ENCODE measurements at places on chromosomes 4 and X. TPM values are rescaled to one million over a fixed set of nuclear protein-coding genes. Genes with fewer than 3 reads are reported as not detected.
A peak's percentile ranks its signal among the peaks of the same experiment; 100 is the strongest.

Gene STPG2
- total RNA-seq, result not detected

- DNase-seq, result no peak
These were observed 39.4 kb upstream of the DDX60 start for GRCh38 chr4:168357941-168358340.

GRCh38 chrX:77009691-77010090 is 437.5 kb upstream of the FGF16 start:
- no peak for DNase-seq

GRCh38 chrX:153636716-153637115 is 10.3 kb upstream of the DUSP9 start:
- no peak for DNase-seq

Gene SULT1E1
- total RNA-seq, result not detected

GRCh38 chr4:38154681-38155588 is 194.7 kb downstream of the PTTG2 start:
- DNase-seq, result peak; percentile 57

Gene PPBP
- total RNA-seq, result not detected

DNA sequence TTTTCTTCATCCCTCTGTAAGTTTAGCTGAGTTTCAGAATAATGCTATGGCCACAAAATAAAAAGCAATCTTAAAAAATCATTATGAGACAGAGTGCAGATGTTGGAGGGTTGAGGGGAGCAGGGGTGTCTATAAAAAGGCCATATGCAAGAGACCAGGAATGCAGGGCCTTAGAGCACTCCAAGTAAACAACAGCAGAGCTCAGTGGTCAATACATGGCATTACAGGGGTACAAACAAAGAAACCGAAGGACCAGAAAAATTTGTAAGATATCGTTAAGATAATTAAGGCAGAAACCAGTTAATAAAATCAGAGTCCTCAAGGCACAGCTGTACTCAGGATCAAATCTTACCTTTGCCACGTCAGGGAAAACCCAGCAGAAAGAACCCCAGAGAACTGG is 28.4 kb upstream of the NDST3 start:
- DNase-seq, result no peak

DNA sequence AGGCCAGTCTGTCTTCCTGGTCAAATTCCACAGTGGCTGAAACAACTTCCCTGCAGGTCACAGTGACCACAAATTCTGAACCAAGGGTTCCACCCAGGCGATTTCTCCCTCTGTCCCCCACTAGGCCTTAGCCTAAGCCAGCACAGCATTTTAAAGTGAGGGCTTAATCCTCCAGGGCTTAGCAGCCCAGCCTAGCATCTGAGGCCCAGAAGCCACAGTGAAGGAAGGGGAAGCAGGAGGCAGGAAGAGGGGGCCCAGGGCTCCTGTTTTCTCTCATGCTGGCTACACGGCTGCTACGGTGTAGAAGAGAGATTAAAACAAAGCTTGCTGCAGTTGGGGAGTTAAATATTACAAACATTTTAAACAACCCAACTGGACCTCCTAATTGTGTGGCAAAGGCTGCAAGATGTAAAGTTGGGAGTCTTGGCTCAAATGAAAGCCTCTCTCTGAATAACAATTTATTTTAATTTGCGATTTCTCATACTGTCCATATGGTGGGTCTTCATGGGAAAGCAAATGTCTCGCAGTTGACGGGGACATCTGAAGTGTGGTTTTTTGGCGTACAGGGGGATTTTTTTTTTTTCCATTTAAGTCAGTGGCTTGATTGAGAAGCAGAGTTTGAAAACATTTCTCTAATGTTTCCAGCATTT is 170.8 kb upstream of the RAI2 start:
- DNase-seq, result no peak

GRCh38 chr4:145436796-145437195 is 44.9 kb upstream of the SMAD1 start:
- no peak for DNase-seq

Gene EXOC1L
- not detected for total RNA-seq

DNA sequence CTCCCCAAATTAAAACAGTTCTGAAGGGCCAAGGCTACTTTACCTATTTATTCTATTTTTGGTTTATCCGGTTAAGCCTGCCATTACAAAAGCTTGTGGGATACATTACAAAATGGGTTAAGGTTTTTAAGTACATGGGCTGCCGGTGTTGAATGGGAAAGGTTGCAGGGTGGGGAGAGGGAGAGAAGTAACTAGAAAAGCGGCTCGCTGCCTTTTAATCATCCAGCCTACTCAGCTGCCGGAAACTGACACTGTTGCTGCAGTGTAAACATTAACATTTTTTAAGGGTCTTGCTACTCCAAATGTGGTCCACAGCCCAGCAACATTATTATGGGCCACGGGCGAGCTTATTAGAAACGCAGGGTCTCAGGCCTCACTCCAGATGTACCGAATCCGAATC is 1.5 kb upstream of the IL1RAPL1 start:
- no peak for DNase-seq

DNA sequence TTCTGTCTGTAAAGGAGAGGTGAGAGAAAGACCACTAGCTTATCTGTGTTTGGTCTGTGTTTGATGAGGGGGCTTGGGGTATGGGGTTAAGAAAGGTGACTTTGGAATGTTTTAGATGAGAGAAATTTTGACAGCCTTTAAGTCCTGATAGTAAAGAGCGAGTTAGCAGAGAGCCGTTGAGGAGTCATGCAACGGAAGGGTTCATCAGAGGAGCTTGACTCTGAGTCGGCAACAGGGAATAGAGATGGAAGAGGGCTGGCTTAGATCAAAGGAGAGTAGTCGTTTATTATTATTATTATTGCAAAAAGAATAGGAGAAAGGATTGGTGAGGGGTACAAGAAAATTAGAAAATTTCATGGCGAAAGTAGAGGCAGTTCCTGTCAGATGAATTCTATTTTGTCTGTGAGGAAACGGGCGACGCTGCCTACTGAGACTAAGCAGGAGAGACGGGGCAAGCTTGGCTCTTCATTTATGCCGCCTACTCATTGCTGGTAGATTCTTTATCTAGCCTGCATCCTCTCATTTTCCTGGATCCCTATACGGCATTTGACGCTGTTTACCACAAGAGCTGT is 473 bp upstream of the VAMP7 start:
- peak; percentile 26 for DNase-seq

- peak; percentile 37 for DNase-seq
These were observed 54.0 kb downstream of the SLC9A7 start for GRCh38 chrX:46704767-46705386.

- no peak for DNase-seq
These were observed 559 bp downstream of the SLC9A7 start for GRCh38 chrX:46758163-46758955.

GRCh38 chrX:156003486-156004185 is 6.1 kb downstream of the IL9R start:
- DNase-seq, result no peak

GRCh38 chrX:129998021-129998420 is 15.6 kb downstream of the BCORL1 start:
- no peak for DNase-seq

Gene PASD1
- not detected for total RNA-seq

GRCh38 chr4:8938623-8939022 is 67.0 kb upstream of the HMX1 start:
- DNase-seq, result no peak

DNA sequence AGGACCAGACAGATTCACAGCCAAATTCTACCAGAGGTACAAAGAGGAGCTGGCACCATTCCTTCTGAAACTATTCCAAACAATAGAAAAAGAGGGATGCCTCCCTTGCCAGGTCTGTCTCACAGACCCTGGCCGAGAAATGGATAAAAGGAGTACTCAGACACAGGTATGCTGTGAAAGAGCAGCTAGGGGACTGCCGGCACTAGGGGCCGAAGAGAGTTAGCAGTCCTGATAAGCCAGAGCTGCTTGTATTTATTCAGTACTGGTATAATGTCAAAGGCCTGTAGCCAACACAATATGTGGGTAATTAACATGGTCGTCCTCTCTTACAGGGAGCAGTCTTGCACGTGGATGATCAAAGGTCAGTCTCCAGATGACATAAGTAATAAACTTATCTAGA is 1042.1 kb upstream of the LCORL start:
- no peak for DNase-seq

Gene SPANXN4
- total RNA-seq, result not detected

Data from RPMI7951 (cell line).